T-cell (primary cell): ENCODE measurements at places on chromosomes 12 and 14. TPM values are rescaled to one million over a fixed set of nuclear protein-coding genes. Genes with fewer than 3 reads are reported as not detected.

IGFBP6 gene
- total RNA-seq, result not detected

CIT gene
- 2.7 TPM for total RNA-seq

FAIM2 gene
- total RNA-seq, result not detected

AHNAK2 gene
- not detected for total RNA-seq

LAG3 gene
- 3.7 TPM for total RNA-seq

ERP27 gene
- 12.4 TPM for total RNA-seq
